Kidney capillary endothelial cell (primary cell): ENCODE measurements at places on chromosomes 1 and 21.

DNA sequence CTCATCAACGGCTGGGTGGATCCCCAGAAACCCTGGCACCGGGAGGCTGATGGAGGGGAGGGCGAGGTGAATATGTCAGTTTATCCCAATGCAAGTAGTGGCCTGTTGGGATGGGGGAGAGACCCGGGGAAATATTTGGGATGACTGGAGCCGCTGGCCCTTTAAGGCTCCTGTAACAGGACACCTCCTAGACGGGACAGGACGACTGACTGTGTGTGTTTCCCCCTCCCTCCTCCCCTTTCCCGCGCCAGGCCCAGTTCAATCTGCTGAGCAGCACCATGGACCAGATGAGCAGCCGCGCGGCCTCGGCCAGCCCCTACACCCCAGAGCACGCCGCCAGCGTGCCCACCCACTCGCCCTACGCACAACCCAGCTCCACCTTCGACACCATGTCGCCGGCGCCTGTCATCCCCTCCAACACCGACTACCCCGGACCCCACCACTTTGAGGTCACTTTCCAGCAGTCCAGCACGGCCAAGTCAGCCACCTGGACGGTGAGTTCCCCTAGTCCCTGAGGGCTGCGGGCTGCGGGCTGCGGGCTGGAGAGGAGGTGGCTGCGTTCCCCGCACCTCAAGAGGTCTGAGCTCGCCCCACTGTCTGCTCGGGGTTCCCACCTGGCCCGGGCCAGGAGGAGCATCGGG lies 44.8 kb upstream of the CCDC27 start:
- no peak for DNase-seq

DNA sequence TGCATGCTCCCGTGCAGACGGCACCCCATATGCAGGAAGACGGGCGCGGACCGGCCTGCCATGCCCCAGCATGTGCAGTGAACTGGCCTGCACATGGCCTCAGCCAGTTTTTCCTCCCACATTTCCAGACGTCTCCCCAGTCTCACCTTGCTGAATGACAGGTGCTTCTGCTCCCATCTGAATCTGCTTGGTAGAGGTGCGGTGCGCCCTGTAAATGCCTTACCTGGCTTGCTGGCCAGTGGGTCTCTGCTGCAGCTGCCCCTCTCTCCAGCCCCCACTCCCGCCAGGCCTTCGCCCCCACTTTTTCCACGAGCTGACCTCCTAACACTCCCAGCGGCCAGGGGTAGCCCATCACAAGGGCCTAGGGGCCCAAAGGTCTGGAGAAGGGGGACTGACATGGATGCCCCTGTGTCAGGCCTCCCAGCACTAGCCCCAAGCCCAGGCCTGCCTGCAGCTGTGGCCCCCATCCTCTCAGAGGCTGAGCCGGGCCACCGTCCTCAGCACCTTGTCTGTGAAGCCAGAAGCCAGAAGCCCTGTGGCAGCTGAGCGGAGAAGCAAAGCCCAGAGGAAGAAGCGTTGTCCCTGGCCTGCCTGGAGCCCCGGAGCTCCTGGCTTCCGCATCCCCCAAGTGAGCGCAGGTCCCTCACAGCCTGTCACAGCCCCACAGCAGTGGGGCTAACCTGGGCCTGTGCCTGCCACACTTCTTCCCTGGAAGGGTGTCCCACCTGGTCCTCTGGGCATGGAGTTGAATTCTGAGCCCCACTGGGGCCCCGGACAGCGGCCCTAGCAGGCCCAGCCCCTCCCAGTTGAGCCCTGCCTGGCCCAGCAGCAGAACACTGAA lies 3.7 kb upstream of the SLC19A1 start:
- DNase-seq: no peak

DNA sequence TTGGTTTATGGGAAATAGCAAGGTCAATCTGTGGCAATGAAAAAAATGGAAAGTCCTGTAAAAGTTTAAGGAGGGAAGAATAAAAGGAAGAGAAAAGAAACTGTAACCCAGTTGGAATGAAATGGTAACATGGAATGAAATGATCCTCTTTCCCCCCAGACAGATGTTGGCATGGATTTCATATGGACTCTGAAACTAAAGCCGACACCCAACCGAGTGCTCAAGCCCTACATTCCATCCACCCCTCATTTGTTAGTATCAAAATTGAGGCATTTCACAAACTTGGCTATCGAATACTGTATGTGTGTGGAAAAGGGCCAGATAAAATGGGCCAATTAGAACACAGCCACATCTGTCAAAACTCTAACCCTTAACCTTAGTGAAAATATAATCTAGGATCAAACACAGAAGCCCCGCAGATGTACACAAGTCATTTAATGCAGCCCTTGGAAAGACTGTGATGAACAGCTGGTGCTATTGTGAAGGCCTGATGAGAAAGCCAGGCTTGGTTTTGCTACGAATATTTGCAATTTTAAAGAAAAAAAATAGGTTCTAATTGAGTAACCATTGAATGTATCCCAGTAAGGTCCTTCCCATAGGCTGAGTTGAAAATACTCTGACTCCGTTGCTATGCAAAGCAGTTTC lies 72.6 kb upstream of the RGL1 start:
- no peak for DNase-seq

DNA sequence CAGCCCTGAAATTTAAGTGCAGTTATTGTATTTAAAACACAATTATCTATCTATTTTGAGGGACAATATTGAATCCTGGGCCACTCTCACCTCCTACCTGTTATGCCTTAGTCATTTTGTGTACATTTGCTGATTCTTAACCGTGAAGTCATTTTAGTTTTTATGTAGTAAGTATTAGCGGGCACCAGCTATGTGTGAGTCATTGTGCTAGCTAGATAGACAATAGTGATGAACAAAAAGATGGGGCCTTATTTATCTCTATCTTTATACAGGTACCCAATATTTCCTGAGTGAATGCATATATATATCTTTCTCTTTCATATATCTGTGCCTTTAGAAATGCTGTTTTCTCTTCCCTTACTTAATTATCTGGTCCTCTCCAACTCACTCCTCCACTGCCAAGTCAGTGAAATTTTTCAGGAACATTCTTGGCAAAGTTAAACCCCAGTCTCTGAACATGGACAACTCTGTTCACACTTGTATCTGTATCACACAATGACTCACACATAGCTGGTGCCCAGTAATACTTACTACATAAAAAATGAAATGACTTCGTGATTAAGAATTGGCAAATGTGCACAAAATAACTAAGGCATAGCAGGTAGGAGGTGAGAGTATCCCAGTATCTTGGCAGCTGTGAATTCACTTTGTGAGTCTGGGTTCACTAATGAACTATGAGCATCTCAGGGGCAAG lies 166.0 kb upstream of the C8B start:
- DNase-seq: no peak

DNA sequence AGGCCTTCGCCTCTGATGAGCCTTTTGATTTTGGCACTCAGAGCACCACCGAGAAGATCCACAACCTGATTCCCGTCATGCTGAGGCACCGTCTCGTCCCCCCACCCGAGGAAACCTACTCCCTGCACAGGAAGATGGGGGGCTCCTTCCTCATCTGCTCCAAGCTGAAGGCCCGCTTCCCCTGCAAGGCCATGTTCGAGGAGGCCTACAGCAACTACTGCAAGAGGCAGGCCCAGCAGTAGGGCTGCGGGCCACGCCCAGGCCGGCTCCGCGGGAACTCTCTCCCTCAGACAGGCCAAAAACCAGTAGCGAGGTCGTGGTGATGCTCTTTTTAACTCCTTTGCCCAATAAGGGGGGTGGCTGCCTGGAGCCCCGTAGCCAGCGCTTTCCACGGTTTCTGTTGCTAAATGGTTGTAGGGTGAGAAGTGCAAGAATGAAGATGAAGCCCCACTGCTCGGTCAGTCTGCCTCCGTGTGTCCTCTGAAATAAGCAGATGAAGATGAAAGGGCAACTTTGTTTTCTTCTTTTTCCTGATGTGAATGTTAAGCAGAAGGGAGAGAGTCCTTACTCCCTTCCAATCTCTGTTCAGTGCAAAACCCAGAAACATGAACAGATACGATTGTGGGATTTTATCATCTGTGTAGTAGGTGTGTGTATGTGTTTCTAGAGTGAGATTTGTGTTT lies 46.5 kb downstream of the COQ8A start:
- DNase-seq: no peak

GRCh38 chr1:247417831-247418230 lies 1.9 kb downstream of the NLRP3 start:
- DNase-seq: no peak

DNA sequence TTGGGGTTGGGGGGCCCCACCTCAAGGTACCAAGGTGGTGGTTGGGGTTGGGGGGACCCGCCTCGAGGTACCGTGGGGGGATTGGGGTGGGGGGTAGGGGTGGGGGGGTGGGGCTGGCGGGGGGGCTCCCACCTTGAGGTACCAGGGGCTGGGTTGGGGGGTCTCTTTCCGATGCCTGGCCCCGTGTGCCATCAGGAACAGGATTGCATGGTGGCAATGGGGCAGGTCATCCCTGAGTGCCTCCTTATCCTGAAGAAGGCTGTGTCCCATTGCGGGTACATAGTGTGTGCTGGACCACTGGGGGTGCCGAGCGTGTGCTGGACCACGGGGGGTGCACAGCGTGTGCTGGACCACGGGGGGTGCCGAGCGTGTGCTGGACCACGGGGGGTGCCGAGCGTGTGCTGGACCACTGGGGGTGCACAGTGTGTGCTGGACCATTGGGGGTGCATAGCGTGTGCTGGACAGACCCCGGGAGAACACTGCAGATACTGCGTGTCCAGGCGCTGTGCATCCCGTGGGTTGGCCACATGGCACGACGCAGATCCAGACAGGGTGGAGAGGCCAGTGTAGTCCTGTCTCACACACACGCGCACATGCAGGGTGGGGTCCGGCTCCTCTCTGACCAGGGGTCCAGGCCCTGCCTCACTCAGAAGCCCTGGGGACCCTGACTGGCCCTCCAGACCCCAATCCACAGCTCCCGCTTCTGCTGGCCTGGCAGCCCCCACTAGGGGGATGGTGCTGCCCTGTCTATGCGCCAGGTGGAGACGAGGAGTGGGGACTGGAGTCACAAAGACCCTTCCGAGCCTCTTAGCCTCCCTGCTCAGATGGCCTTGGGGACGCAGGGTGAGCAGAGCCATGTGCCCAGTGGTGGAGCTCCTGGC lies 4.2 kb downstream of the SCNN1D start:
- no peak for DNase-seq

DNA sequence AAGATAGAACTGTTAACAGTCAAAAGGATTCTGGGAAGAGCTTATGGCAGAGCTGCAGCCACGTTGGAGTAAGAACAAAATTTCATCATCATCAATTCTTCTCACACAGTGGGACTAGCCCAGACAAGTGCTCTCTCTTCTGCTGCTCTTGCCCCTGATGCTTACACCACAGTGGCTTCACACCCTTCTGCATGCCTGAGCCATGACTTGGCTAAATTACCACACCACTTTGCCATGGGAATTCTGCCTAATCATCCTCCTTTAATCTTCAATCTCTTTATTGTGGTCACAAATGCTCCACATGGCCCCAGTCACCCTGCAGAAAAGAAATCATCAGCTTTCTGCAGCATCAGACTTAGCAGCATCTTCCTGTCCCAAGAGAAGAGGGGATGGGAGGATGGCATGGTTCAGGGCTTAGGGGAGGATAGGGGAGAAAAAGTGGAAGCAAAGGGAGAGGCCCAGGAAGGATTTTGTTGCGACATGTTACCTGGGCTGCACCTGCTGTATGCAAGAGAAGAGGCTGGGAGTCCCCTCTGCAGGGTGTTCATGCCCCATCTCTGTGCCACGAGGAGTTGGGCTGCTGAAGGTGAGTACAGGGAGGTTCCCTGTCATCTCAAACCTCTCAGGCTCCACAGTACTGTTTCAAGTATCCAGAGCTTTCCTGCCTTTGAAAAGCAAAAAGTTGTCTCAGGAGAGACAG lies 9.0 kb upstream of the RPTN start:
- DNase-seq: no peak

DNA sequence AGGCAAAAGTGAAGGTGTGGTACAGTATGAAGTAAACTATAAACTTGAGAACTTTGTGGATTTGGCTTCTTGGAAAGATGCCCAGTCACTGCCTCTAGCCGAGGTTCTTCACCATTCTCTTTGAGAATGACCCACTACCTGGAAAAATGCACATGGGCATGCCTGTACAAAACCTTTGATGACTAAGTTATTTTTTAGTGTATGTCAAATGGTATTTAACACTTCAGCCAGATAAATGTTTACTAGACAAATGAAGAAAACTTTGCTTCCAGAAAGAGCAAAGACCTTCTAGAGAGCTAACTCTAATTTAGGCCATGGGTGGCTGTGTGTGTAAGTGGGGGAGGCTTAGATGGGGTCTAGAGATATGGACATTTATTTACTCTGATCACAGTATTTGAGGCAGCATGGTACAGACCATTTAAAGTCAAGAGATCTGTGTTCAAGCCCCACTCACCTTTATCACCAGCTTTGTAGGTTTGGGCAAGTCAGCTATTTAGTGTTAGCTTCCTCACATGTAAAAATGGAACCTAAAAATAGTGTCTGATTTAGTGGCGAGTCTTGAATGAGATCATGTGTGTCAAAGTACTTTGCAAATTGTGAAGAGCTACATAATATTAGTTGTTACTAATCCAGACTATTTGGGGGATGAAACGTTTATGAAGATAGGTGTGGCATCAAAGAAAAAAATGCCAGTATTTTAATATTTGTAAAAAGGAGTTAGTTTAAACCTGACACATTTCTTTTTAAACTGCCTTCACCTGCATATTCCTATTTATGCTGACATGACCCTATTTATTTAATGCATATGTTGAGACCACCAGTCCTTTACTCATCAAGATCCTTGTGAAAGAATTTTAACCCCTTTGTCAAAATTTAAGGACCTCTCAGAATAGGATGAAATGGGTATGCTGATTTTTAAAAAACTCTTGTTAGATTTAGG lies 20.2 kb downstream of the NFYC start:
- peak; percentile 51 for DNase-seq
